ENCODE measurements at places on chromosomes 11 and 22.

- peak; percentile 41 for DNase-seq
These were observed 17.0 kb upstream of the WDR74 start for GRCh38 chr11:62856333-62856895.

DNA sequence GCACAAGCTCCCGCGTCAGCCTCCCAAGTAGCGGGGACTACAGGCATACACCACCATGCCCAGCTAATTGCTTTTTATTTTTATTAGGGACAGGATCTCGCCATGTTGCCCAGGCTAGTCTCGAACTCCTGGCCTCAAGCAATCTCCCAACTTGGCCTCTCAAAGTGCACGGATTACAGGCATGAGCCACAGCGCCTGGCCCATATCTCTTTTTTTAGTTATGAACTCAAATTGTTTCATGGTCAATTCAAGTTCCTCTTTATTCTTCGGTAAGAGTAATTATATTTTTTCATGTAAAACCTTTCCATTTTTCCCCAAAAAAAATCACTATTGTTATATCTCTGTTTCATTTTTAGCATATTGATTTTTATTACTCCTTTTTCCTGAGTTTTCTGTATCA is 25.5 kb downstream of the FCHSD2 start:
- no peak for DNase-seq

DNA sequence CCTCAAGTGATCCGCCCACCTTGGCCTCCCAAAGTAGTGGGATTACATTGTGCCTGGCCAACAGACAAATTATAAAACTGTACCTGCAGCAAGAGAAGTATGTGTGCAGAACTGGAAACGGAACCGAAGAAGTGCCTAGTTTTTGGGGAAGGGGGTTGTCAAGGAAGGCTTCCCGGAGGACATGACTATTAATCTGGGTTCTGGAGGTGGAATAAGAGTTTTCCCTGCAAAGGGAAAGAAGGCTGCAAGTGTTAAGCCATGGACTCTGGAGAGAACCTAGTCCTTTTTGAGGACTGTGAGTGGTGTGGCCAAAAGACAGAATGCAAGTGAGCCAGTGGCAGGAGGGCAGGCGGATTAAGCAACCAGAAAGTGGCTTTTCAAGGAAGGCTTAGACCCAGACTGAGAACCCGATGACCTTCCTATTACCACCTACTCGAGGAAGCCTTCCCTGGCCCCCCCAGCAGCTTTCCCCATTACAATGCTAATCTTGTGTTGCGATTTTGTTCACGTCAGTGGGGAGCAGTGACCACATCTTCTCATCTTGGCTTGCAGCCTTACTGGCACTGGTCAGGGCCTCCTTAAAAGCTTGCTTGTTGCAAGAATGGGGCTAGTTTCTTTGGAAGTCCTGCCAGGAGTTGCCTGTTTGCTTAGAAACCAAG is 5.7 kb upstream of the SEPTIN3 start:
- DNase-seq, result no peak

GRCh38 chr11:64297699-64298358 is 2.3 kb upstream of the CATSPERZ start:
- DNase-seq, result no peak

DNA sequence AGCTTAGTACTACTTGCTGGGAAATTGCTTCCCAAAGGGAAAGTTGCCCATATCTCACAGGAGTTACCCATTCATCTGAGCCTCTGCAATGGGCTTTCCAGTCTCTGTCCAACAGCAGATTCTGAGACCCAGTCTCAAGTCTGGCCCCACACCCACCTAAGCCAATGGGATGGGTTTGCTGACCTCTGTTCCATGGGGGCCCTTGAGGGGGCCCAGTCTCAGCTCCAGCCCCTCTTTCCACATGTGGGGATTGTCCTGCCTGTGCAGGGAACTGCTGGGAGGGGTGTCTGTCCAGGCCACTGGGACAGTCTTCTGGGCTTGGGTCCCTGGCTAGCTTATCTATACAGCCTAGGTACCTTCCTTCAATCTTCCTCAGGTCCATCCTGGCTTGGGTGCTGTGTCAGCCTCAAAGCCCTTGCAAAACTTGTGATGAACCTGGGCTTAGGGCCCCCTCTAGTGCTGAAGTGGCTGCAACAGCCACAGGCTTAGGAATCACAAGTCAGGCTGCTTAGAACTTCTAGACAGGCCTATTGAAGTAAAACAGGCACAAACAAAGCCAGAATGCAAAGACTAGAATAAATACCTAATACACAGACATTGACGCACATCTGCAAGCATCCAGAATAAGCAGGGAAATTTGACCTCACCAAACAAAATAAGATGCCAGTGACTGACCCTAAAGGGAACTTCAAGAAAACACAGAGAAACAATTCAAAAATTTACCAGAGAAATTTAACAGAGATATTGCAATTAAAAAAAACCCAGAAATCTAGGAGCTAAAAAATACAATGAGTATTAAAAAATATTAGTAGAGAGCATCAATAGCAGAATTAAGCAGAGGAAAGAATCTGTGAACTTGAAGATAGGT is 11.7 kb upstream of the PATL1 start:
- peak; percentile 69 for DNase-seq

DNA sequence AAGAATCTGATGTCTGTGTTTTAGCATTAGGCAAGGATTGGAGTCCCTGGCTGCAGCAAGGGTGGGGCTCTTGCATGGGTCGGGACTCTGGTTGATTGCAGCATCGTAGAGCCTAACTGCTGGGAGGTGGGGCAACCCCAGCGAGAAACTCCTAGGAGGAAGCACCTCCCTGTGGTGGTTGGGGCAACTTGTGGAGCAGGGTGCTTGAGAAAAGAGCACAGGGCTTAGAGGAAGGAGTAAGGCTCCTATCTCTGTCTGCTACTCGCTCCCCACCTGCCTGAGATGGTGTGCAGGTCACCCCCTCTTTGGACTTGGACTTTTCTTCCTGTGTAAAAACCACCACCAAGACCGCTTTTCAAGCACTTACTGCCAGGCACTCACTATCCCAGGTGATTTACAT is 15.6 kb downstream of the SREBF2 start:
- DNase-seq, result no peak

DNA sequence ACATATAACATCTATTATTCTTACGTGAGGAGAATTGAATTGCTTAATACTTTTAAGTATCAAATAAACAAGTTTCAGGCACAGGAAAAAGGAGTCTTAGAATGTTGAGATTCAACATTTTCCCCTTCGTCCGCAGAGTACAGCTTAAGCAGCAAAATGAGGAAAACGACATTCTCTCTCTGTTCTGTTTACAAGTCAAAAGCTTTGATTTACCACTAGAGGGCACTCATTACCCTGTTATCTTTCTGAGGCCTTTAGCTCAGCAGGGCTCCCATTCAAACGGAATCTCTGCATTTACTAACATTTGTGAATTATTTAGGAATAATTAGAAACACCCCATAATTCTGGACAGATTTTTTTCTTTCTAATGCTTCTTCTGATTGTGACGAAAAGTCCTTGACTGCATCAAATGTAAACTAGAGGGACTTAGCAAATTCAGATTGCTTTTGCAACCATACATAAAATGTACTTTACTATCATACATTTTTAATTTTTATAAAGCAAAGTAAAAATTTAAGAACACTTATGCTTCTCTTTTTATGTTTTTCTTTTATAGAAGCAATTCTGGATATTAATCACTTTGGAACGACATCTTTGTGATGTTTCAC is 75.0 kb downstream of the JRKL start:
- DNase-seq, result peak; percentile 66

DNA sequence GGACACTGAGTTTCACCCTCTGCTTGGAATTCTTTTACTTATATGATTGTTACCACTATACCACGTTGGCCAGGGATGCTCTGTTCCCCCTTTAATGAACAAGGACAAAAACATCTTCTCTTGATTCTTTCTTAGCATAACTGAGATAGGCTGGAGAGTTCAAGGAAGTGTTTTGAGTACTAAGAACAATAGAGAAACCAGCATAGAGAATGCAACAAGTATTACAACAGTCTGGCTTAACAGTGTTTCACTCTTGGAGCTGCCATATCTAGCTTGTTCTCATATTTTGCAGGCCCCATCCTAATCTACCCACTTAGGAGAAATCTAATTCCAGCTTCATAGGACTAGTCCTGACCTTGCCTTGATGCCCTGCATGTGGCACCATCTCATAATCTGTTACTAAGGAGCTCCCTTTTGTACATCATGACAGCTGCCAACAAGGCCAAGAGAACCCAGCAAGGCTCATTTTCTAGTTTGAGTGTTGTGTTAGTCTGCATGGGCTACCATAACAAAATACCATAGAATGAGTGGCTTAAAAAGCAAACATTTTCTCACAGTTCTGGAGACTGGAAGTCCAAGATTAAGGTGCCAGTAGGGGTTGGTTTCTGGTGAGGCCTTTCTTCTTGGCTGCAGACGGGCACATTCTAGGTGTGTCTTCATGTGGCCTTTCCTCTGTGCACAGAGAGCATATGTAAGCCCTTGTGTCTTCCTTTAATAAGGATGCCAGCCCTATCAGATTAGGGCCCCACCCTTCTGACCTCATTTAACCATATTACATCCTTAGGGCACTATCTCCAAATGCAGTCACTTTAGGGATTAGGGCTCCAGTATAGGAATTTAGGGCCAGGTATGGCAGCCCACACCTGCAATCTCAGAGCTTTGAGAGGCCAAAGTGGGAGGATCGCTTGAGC is 37.8 kb downstream of the PACS1 start:
- no peak for DNase-seq

- DNase-seq, result peak; percentile 24
These were observed 53.3 kb upstream of the PRDM11 start for GRCh38 chr11:45092901-45093760.

DNA sequence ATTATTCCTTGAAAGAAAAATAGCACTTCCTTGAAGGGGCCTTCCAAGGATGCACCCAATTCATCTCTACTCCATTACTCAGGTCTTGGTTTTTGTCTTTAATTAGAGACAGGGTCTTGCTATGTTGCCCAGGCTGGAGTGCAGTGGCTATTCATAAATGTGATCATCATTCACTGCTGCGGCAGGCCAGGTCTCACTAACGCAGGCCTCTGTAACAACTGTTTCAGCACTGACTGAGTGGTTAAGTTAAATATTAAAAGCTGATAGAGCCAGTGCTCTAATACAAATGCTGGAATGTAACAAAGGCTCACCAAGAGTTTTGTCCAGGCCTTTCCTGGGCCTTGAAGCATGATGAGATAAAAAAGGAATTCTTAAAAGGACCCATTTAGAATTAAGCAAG is 61.4 kb upstream of the GNAZ start:
- no peak for DNase-seq

GRCh38 chr11:74929431-74930363 is 19.2 kb downstream of the XRRA1 start:
- peak; percentile 83 for DNase-seq

- DNase-seq, result no peak
These were observed 153.8 kb upstream of the ZBED5 start for GRCh38 chr11:11011617-11012016.

DNA sequence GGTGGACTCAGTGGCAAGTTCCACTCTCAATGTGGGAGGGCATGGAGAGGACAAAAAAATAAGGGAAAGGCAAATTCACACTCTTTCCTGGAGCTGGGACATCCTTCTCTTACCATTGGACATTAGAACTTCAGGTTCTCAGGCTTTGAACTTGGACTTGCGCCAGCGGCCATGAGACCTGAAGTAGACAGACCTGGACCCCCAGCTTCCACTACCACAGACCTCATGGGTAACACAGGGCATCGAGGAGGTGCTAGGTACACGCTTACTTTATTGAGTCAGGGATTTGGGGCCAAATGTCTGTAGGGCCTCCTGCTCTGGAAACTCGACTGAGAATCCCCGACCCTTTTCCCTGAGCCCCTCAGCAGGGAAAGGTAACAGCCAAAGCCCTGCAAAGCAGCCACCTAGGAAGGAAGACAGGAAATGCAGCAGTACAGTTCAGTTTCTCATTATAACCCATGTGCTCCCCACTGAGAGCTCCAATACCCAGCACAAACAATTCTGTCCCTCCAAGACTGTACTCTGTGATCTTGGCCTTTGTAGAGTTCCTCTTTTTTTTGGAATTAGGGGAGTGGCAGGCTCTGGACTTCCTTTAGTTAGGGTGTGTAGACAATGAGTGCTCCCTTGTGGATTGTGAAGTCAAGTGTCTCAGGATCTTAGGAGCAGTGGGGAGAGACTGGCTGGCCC is 5.7 kb downstream of the CHRNA10 start:
- DNase-seq, result no peak

- DNase-seq, result no peak
These were observed 483.5 kb downstream of the BRD1 start for GRCh38 chr22:49344161-49344560.

DNA sequence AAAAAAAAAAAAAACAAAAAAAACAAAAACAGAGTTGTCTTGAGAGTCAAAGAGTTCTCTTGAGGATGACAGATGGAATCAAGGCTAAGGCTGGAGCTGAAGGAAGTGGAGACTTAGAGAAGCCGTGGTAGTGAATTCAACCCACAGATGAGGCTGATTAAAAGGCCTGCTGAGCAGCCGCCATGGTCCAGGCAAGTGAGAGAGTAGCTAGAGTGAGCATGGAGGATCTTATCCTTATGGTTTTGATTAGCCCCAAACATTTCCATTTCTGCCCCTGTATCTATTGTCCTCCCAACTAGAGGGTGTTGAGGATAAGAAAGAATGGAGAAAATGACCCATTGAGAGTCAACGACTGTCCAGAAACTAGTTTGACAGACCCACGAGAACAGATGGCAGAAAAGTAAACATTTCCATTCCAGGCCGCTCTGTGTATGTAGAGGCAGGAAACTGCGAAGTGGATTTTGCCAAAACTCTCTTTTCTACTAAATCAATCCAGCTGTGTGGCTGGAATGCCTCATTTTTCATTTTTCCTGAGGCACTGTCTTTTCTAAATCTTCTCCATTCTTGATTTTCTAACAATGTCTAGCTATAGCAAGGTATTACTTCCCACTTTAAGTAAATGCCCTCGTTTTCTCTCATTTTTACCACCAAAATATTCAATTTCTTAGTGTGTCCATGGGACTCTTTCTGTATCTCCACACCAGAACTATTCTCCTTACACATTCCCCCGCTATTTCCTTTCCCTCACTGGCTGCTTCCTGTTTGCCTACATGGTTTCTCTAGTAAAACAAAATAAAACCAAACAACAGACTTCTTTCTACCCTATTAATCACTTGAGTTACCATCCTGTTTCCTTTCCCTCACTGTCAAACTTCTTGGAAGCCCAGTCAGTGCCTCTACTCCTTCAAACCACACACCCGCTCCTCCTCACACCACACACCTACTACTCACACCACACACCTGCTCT is 5.4 kb upstream of the MMP8 start:
- DNase-seq, result no peak

GRCh38 chr22:28015676-28016601 is 96.9 kb upstream of the PITPNB start:
- no peak for DNase-seq

- peak; percentile 9 for DNase-seq
These were observed 23.6 kb upstream of the RNASEH2C start for GRCh38 chr11:65744026-65744698.

DNA sequence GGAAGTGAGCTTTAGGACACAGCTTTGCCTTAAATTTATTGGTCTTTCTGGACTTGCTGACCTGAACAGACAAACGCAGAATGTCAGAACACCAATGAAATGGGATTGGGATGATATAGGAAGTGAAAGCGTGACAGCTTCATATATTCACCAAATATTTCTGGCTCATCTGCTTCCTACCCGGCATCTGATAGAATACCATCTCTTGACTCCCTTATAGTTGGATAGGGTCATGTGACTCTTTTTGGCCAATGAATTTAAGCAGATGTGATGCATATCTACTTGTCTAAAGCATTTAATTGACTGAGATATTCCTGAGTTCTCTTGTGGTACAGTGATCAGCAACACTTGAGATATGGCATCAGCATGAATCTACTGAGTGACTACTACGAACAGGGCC is 2.5 kb upstream of the CAPRIN1 start:
- no peak for DNase-seq

Data from activated CD4-positive, alpha-beta T cell treated with anti-CD3 and anti-CD28 coated beads, Interleukin-2, Interleukin-6, amounts not matched to agents 100 ng/mL and 50 ng/mL, durations not matched to agents 16 hours and 8 hours (primary cell).